ENCODE measurements at places on chromosomes 5 and 9.

- no peak for DNase-seq
These were observed 535.0 kb upstream of the CDH18 start for GRCh38 chr5:20522905-20523482.

DNA sequence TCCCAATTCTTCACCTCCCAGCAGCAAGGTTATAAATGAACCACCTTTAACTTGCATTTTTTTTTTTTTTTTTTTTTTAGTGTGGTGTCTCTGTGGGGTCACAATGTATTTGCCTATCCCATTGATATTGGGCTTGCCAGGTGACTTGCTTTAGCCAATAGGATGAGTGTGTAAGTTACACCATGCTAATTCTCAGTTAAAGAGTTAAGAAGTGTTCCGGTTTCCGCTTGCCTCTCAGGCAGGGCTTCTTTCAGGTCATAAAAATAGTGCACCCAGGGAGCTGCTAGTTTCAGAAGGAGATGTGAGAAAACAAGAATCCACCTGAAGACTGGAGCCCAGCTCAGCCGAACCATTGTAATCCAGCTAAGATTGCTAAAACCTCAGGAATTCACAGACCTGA lies 84.2 kb upstream of the PTPRD start:
- no peak for DNase-seq

DNA sequence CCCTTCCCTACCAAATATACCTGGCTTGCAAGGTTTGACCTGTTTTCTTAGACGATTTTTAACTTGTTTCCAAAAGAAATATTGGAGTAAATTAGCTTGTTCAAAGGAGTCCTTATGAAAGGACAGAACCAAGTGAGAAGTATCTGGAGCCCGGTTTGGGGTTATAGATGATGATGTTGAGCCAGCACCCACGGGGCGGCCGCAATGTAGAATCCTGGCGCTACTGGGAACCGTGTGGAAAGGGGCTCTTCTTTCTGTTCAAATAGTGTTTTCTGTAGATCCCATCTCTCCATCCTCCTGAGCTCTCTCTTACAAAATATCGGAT lies 517 bp upstream of the EXOSC2 start:
- DNase-seq: no peak

GRCh38 chr5:150609843-150610584 lies 30.4 kb upstream of the SYNPO start:
- DNase-seq: no peak

DNA sequence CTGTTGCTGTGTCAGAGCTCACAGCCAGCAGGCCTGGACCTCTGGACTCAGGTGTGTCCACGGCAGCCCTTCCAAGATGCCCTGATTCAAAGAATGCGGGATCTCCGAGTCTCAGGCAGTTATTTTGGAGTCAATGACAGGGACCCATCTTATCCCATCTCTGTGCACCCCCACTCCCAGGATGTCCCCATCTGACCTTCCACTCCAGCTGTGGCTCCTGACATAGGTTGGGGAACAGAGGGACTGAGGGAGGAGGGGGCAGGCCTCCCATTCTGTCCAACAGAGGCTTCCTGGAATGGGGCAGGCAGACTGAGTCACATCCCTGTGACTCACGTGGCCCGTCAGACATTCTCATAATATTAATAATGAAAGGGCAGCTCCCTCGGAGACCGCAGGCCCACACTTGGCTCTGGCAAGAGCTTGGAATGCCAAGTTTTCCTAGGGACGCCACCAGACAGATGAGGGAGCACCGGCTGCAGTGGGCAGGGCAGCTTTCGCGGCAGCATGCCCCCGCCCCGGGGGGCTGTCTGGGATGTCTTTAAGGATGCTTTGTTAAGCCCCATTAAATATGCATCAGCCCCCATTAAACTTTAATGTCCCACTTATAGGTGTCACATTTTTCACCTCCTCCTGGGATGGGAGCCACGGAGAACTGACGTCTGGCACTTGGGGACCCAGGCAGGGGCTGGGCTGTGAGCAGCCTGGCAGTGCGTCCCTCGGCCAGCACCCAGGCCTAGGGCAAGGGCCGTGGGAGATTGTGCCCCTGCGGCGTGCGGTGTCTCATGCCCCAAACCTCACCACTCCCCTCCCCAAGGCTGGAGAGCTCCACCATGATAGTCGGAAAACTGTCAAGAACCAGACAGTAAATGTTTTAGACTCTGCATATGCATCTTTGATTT lies 23.6 kb upstream of the FIBCD1 start:
- DNase-seq: no peak

Measured in SHP77 treated with DMSO at 0.1 percent for 48 hours (cell line).